ENCODE measurements at places on chromosomes 3 and 15.

GRCh38 chr15:22231603-22232002 is 151.3 kb downstream of the OR4M2 start:
- DNase-seq: no peak

DNA sequence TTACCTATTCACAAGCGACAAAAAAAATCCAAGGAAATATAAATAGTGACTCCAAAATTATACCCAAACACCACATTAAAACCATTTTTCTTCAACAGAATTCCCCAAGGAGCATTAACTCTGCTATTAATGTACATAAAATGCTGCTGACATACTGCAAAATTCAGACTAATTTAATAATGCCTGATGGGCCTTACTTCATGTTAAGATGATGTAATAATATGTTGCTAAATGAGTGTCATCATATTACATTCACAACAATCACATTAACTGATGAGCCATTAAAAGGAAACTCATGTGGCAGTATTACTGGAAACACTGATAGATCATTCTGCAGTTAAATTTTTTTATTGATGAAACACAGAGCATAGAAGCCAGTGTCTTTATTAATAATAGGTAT is 204.9 kb upstream of the CGNL1 start:
- no peak for DNase-seq

DNA sequence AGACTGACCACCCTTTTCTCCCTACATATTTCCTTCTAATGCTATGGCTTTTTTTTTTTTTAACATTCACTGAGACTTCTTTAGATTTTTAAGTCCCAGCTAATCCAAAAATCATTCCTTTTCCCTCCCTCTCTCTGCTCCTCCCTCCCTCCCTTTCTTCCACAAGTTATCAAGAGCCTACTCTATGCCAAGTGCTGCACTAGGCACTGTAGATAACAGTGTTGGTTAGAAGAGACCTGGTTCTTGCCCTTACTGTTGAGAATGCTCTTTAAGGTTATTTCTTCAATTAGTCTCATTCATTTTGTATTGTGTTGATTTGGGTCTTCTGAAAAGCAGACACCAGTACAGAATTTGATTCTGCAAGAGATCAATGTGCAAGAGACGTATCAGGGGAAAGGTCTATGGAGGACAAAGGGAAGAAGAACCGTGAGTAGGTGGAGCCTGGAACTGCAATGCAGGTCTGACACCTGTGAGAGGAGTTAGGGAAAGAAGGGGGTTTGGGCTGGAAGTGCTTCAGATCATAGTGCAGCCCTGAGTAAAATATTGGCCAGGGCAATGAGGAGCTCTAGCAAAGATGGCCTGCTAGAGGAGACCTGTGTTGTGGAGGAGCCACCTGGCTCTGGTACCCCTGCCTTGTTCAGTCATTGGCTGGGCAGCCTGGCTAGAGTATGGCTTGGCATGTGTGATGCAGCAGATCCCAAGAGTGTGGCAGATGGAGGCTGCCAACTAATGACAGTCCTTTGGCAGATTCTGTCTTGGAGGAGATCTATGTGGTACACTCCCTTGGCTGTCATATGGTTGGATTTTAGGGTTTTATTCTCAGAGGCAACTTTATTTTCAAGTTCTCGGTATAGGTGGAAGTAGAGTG is 9.7 kb upstream of the PCOLCE2 start:
- DNase-seq: no peak

DNA sequence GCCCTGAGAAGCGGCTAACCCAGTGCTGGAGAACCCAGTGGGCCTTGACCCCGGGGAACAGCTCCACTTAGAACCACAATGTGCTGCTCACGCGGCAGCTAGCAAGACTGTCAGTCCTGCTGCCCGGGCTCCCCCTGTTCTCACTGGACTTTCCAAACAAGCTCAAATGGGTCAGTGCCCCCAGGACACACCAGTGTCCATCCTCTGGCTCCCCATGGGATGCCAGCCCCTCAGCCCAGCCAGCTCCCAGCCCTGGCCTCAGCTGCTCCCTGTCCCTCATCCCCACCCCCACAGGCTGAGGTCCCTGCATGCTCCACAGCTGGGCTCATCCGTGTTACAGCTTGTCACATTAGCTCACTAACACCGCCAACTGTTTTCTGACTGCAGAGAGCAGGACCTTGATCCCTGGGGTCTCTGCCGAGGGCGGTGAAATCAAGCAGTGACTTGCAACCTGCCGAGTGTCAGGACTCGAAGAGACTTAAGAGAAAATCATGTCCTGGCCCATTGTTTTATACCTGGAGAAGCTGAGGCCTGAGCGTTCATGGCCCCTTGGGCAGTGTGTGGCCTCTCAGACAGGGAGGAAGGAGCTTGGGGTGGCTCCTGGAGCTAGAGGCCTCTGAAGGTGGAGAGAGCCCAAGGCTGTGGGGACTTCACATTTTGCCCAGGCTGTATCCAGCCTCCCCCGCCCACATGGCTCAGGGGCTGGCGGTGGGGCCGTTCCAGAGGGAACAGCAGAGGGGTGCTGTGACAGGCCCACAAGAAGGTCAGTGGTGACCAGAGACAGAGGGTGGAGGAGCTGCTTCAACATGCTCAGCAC is 157.5 kb downstream of the MEGF11 start:
- no peak for DNase-seq

- no peak for DNase-seq
These were observed 346.4 kb upstream of the DPPA4 start for GRCh38 chr3:109683746-109684145.
